Activated naive CD4-positive, alpha-beta T cell treated with anti-CD3 and anti-CD28 coated beads, Interleukin-2, amount 10 ng/mL, durations not matched to agents 5 hours and 36 hours (primary cell): ENCODE measurements at places on chromosomes 4 and X. TPM values are rescaled to one million over a fixed set of nuclear protein-coding genes. Genes with fewer than 3 reads are reported as not detected.

Gene CTAG1B
- total RNA-seq, result not detected

Gene PDLIM3
- not detected for total RNA-seq

Gene AFF1
- 61.8 TPM for total RNA-seq

Gene ADGRA3
- total RNA-seq, result 1.7 TPM

Gene CLCN5
- total RNA-seq, result 3.5 TPM

Gene SYP
- 1.8 TPM for total RNA-seq

Gene SPARCL1
- not detected for total RNA-seq

Gene MRFAP1
- total RNA-seq, result 121 TPM
